Activated naive CD4-positive, alpha-beta T cell (primary cell): ENCODE measurements at places on chromosomes 13 and 19.

DNA sequence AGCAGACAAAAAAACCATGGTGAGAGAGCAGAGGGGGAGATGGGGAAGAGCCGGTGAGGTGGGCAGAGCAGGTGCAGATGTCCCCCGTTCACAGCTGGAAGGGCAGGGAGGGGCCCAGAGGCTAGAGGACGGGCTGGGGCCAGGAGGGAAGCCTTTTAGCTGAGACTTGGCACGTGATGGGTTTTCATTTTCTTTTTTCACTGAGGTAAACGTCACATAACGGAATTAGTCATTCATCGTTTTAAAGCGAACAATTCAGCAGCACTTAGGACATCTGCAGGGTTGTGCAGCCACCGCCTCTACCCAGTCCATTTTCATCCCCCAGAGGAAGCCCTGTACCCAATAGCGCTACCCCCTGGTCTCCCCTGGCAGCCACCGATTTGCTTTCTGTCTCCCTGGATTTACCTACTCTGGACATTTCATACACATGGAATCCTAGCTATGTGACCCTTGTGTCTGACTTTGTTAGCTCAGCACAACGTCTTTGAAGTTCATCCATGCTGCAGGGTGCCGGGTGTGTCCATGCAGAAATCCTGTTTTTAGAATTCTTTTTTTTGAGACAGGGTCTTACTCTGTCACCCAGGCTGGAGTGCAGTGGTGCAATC is 16.0 kb upstream of the EMC10 start:
- DNase-seq: no peak

- DNase-seq: no peak
Measured at GRCh38 chr19:35134601-35135242, at the start of gene LGI4. Gene LGI4, minus strand, starts transcription at chr19:35135059. Its CDS starts 379 bp downstream, at chr19:35134680.

GRCh38 chr19:48600679-48601417 is 5.7 kb upstream of the SPACA4 start:
- no peak for DNase-seq

GRCh38 chr13:46992383-46992952 is 95.6 kb upstream of the HTR2A start:
- DNase-seq: no peak

- no peak for DNase-seq
Measured at GRCh38 chr13:89267734-89268133, 1596.6 kb downstream of the SLITRK5 start.

- DNase-seq: no peak
Measured at GRCh38 chr19:48295458-48295857, 25.6 kb downstream of the ZNF114 start.

DNA sequence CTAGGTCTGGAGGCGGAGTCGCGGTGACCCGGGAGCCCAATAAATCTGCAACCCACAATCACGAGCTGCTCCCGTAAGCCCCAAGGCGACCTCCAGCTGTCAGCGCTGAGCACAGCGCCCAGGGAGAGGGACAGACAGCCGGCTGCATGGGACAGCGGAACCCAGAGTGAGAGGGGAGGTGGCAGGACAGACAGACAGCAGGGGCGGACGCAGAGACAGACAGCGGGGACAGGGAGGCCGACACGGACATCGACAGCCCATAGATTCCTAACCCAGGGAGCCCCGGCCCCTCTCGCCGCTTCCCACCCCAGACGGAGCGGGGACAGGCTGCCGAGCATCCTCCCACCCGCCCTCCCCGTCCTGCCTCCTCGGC is at the start of gene SLC5A5:
TSS of gene SLC5A5 (plus strand) at position 68 of the 373 bp plus-strand sequence. CDS start 375 bp downstream, outside the sequence.
- no peak for DNase-seq

DNA sequence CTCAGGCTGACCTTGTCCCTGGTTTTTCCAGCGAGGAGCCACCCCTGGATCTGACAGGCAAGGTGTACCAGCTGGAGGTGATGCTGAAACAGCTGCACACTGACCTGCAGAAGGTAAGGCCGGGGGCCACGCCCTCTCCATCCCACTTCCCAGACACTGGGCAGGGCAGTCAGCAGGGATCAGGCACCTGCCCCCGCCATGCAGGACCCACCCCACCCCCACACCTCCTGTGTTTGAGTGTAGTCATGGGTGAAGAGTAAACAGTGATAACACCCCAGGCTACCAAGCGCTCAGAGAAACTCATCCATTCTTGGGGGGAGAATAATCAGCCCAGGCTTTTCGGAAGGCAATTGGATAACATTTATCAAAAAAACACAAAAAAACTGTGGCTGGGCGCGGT is 19.9 kb downstream of the DPF1 start:
- no peak for DNase-seq

GRCh38 chr13:52366291-52366690 is 39.7 kb downstream of the THSD1 start:
- DNase-seq: no peak

GRCh38 chr13:39672378-39673132 is 17.1 kb downstream of the COG6 start:
- no peak for DNase-seq

- no peak for DNase-seq
Measured at GRCh38 chr19:33725567-33725966, 71.1 kb upstream of the KCTD15 start.

DNA sequence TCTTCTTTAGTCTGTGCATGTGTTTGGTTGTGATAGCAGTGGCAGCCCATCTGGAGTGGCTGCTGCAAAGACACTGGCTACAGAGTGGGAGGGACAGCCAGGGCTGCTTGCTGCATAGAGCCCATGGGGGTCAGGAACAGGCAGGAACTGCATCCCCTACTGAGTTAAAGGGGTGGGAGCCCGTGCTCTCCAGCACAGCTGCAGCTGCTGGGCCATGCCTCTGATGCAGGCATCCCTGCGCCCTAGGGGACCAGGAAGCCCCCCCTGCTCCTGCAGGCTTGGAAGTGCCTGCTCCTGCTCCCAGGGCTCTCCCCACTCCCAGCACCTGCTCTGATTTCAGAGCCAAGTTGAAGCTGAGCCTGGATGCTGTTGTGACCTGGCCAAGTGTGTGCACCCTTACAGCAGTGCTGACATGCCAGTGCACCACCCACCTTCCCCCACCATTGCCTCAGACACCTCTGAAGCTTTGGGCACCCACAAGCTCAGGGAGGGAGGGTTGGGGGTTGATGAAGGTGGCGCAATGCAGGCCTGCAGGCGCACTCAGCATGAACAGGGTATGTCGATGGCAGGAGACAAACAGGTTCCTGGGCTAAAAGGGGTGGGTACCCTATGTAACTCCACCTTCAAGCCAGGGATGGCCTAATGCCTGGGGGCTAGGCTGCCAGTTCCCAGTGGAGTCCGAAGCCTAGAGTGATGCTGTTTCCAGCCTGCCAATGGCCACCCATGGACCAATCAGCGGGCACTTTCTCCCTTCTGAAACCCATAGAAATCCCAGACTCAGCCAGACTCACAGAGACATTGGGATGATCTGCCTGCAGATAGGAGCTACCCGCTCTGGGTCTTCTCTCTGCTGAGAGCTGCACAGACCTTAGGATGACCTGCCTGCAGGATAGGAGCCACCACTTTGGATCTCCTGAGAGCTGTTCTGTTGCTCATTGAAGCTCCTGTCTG is 919.9 kb upstream of the MIR17HG start:
- DNase-seq: no peak

GRCh38 chr13:50910485-50910805 is 854 bp downstream of the RNASEH2B start:
- DNase-seq: no peak

- DNase-seq: no peak
Measured at GRCh38 chr13:90510319-90510718, 837.2 kb upstream of the MIR17HG start.

GRCh38 chr13:32425158-32425557 is 2.8 kb downstream of the N4BP2L1 start:
- no peak for DNase-seq

DNA sequence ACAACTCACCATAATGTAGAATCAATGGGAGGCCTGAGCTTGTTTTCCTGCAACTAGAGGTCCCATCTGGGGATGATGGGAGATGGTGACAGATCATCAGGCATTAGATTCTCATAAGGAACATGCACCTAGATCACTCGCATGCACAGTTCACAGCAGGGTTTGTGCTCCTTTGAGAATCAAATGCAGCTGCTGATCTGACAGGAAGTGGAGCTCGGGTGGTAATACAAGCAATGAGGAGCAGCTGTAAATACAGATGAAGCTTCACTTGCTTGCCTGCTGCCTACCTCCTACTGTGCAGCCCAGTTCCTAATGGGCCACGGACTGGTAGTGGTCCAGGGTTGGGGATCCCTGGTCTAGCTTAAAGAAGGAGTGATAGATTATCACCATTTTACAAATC is 33.0 kb downstream of the KPNA3 start:
- no peak for DNase-seq

DNA sequence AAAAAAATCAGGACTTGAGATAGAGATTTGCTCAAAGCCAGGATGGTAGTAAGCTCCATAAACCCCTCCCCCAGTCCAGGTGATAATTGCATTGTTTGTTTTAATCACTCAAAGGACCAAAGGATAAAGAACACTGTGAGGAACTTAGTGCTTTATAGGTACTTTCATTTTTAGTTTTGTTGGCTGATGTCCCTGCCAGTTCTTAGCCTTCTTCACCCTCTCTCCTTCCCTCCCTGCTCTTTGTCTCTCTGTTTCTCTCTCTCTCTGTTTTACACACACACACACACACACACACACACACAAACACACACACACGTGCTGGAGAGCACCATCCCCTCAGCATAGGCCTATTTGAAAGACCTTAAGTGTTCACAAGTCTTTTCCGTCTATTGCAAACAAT is 5.2 kb downstream of the FRY start:
- no peak for DNase-seq

DNA sequence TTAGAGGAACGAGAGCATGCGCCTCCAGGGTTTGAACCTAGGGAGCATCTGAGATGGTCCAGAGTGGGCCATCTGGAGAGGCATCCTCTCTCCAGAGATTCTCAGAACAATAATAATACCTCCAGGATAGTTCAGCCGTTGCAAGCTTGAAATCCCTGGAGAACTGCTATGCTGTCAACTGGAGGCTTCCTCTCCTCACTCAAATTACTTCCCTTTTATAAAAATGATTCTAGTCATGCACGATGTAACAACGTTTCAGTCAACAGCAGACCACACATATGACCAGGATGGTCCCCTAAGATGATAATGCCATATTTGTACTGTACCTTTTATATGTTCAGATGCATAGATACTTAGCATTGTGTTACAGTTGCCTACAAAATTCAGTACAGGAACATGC is 108.7 kb downstream of the SHISA2 start:
- DNase-seq: no peak

DNA sequence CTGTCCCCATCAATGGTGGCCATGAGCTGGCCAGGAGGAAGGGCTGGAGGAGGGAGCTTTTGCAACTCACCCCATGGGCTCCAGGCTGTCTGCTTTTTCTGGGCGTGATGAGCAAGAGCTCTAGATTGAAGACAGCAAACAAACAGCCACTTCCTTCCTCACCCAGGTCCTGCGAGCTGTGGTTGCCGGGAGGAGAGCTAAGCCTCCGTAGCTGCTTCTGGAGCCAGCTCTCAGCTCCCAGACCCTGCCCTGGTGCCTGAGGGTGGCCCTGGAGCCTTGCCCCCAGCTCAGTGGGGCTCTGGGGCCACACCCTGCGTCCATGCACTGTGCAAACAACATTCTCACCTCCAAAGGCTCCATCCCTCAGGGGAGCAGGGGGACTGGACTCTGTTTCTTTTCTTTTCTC is 6.2 kb downstream of the MYO1F start:
- DNase-seq: peak; percentile 42

DNA sequence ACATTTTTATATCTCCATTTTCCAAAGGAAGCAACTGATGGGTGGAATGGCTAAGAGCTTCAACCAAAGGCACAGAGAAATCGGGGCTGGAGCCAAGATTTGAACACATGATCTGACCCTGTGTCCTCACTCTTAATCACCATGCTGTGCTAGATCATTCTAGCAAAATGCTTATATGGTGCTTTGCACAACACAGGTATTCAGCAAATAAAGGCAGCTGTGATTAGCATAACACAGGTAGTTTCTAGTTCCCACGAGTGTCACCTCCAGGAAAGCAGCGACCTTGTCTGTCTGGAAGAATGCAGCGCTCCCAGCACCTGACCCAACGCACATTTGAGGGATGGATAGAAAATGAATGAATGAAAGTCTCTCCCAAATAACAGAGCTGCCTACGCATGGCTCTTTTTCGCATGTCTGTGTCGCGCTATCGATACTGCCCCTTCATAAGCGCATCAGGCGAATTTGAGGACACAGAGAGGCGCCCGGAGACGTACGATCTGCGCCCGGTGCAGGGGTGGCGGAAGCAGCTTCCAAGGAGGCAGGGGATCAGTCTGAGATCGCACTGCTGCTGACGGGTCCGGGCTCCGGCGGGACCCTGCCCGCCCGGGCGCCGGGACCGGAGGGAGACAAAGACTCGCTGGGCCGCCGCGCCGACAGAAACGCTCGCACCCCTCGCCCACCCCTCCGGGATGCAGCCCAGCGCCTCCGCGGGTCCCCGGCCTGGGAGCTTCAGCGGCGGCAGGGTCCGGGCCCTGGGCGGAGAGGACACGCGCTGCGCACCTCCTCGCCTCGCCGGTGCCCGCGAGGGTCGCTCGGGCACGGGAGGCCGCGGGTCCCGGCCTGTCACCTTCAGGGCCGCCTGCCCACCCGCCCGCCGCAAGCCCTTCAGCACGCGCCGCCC is 609 bp downstream of the EPS15L1 start:
- DNase-seq: no peak

GRCh38 chr19:3852614-3853254 is 16.1 kb downstream of the ZFR2 start:
- DNase-seq: peak; percentile 35

GRCh38 chr19:44635581-44636438 is 7.9 kb upstream of the PVR start:
- no peak for DNase-seq

GRCh38 chr19:821825-822503 is at the start of gene PLPPR3:
Gene PLPPR3, minus strand, starts transcription at chr19:821955. Its CDS starts 396 bp downstream, at chr19:821559.
- DNase-seq: no peak

GRCh38 chr13:52165411-52165810 is 6.0 kb upstream of the NEK3 start:
- no peak for DNase-seq

DNA sequence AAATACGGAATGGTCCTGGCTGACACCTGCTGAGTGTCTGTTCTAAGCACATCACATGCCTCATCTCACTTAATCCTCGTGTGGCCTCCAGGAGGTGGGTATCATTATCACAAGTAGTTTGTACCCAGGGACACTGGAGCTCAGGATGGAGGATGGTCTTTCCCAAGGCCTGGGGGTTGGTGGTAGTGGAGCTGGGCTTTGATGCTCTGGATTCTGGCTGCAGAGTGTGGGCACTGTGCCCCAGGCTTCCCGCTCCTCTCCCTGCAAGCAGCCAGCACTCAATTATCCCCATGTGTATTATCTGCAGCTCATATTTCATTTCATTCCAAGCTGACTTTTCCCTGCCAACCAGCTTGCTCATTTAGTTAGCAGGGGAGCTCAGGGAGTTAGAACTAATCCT is 52.1 kb downstream of the SIAH3 start:
- no peak for DNase-seq

DNA sequence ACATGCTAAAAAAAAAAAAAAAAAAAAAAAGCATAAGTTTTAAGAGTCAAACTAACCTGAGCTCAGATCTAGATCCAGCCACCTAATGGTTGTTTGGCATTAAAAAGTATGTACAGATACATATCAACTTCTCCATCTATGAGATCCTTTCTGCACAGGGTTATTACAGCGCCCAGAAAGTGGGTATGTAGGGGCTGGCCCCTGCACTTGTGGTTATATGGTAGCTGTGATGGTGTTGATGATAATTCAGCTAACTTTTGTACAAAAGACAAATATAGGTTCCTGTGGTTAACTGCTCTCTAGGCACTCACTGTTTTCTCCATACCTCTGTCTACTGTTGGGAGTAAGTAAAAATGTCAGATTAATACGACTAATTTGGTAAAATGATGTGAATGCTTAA is 81.7 kb downstream of the TNFRSF19 start:
- no peak for DNase-seq
